ENCODE measurements at places on chromosomes 6 and 20. TPM values are rescaled to one million over a fixed set of nuclear protein-coding genes. Genes with fewer than 3 reads are reported as not detected.

PPP1R16B gene
- 1.2 TPM for polyA plus RNA-seq

- H3K4me3 ChIP-seq, result no peak overlapping the region
- no peaks in the 10 kb centered on the region for H3K4me1 ChIP-seq
- no peaks in the 10 kb centered on the region for H3K36me3 ChIP-seq
- DNase-seq, result peak; percentile 69
These were observed 128.9 kb upstream of the SHLD1 start for GRCh38 chr20:5621305-5621704.

DNA sequence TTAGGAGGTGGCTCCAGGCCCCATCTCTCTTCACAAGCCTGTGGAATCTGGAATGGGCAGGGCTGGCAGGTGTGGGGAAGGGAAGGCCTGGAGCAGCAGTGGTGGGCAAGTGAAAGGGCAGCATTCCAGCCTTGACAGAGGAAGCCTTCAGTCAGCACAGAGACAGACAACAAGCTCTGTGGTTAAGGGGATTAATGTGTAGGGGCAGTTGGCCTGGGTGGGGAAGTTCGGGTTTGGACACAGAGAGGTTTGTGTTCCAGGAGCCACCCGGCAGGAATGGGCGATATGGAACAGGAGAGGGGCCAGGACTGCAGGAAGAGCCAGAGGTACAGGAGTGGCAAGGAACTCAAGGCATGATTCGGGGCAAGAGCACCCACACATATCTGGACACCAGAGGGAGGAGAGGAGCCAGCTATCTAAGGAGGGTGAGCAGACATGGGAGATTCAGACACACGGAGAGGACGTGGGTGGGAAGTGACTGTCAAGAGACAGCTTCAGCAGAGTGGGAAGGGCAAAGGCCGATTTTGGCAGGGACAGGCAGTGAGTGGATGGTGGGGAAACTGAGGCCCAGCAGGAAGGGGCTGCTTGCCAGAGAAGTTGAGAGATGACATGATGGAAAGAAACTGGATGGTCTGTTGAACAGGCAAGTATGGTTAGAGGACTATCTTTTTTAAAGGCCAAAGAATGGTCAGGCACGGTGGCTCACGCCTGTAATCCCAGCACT is 2.5 kb upstream of the SLC44A4 start:
- H3K27ac ChIP-seq, result no peak overlapping the region
- peaks cover 39% of the 10 kb centered on the region for H3K36me3 ChIP-seq
- H3K4me1 ChIP-seq, result no peaks in the 10 kb centered on the region
- DNase-seq, result no peak
- no peak overlapping the region for H3K4me3 ChIP-seq

- no peaks in the 10 kb centered on the region for H3K36me3 ChIP-seq
- H3K27ac ChIP-seq, result peak overlapping the region; percentile 83
- H3K27me3 ChIP-seq, result peaks cover 18% of the 10 kb centered on the region
- no peak for DNase-seq
- no peak overlapping the region for H3K4me3 ChIP-seq
- H3K4me1 ChIP-seq, result no peaks in the 10 kb centered on the region
These were observed 129.9 kb downstream of the HFE start for GRCh38 chr6:26216886-26217713.

Measured in pancreas (tissue), 10 donors.